ENCODE measurements at places on chromosomes 12 and 14.

- no peak for DNase-seq
These were observed 474.1 kb upstream of the SOX5 start for GRCh38 chr12:24423611-24424010.

DNA sequence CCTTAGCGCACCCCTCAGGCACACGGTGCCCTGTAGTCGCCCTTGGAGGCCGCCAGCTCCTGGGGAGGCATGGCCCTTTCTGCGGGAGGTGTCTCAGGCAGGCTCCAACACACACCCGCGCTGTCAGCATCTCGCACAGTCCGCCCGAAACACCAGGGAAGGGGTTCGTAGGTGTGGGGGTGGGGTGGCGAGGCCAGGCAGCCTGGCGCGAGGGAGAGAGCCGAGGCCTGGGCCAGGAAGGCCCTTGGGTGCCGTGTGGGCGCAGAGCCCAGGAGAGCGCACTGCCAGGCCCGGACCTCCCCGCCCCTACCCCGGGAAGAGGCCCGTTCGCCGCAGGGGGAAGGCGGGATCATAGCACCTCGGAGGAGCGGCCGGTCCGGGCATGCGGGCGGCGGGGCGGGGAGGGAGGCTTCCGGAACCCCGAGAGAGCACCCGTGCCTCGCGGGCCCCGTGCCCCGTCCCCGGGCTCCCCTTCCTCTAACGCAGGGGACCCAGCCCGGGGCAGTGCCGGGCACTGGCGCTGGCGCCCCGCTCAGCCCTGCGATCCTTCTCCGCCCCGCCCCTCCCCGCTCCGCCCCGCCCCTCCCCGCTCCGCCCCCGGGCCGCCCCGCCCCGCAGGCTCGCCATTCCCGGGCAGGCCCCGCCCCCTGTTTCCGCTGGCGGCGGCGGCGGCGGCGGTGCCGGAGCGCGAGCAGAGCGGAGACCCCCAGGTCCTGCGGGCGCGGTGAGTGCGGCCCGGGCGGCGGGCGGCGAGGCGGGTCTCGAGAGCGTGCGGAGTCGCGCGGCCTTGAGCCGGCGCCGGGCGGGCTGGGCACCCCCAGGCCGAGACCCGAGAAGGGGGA lies at the start of gene TSPAN9:
Gene TSPAN9 (plus strand): TSS at position 650 of the 842 bp plus-strand sequence. CDS start 123,815 bp downstream, outside the sequence.
- peak; percentile 76 for DNase-seq

DNA sequence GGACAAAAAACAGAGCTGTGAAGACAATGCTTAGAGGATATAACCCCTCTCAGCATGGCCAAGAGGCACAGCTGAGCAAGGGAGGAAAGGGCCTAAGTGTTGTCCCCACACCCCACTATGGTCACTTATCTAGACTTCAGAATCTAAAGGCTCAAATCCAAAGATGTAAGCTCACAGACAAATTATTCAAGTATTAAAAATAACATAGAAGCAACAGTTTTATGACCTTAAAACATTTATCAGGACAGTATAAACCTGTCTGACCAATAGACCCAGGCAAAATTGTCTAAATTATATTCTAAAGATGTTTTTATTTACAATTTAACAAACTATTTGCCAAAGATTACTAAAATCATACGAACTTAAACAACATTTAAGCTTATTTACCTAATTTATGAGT lies 28.1 kb upstream of the PRICKLE1 start:
- no peak for DNase-seq

GRCh38 chr14:74400031-74400685 lies 25.9 kb downstream of the SYNDIG1L start:
- DNase-seq, result no peak

DNA sequence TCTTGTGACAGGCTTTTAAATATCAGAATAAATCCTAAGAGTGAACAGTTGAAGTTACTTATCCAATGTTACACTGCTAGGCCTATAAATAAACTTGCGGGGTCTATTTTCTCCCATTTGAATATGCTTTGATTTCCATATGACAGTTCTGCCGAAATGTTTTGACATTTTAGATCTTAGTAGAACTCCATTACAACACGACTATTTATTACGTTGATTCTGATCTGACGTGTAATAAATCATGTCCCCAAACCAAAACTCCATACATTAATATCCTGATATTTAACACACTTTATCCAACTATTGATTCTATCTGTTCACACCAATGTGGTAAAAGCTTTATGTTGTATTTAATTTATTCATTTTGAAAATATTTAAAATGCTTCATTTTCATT lies 16.1 kb upstream of the NEMF start:
- no peak for DNase-seq

- no peak for DNase-seq
These were observed 403.3 kb upstream of the ATP2B1 start for GRCh38 chr12:90111791-90112580.

DNA sequence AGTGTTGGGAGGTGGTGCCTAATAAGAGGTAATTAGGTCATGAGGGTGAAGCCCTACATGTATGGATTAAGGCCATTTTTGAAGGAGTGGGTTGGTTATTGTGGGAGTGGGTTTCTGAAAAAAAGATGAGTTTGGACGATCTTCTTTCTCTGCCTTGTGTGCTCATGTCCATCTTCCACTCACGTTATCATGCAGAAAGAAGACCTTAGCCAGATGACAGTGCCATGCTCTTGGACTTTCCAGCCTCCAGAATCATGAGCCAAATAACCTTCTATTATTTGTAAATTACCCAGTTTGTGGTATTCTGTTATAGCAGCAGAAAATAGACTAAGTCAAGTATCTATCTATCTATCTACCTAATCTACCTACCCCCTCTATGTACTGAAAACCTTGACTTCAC lies 71.9 kb downstream of the SDR9C7 start:
- no peak for DNase-seq

- no peak for DNase-seq
These were observed 183.8 kb downstream of the CALM1 start for GRCh38 chr14:90580377-90581335.

DNA sequence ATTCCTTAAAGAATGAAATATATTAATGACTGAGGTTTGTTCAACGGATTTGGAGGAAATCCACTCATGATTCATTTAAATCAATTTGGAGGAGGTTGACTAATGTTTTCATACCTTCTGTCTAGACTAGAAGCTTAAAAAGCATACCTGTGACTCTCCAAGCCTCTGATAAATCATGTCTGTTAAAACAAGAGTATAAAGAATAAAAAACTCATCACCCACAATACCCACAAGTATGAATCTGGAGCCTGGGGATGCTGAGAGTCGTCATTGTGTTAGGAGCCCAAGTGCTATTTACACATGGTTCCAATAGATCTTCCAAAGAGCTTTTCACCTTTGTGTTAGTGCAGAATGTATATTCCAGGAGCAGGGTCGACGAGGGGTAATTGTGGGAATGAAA lies 86.8 kb upstream of the ADAMTS20 start:
- DNase-seq, result no peak

DNA sequence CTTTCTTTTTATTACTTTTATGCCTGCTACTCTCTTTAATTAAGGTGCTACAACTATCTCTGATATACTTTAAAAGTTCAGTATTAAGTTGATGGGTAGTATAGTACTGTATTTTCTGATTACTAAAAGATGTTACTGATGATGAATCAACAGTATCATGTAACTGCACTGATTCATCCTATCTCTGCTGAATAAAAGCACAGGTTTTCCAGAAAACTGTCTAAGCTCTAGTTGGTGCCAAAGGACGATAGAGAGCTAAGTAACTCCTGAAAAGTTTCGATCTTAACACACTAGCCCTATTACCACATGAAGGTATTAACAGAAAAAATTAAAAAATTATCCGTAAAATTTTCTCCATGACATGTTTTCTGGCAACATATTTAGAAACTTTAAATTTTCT lies 2.1 kb downstream of the SCAF11 start:
- DNase-seq, result peak; percentile 40

- DNase-seq, result peak; percentile 92
These were observed 97.6 kb downstream of the TGFB3 start for GRCh38 chr14:75884198-75884611.

GRCh38 chr14:93299416-93299815 lies 33.4 kb downstream of the BTBD7 start:
- no peak for DNase-seq
